Activated naive CD4-positive, alpha-beta T cell (primary cell): ENCODE measurements at places on chromosomes 2 and 18.

GRCh38 chr18:68925268-68925667 is 127.4 kb downstream of the CCDC102B start:
- DNase-seq = no peak

DNA sequence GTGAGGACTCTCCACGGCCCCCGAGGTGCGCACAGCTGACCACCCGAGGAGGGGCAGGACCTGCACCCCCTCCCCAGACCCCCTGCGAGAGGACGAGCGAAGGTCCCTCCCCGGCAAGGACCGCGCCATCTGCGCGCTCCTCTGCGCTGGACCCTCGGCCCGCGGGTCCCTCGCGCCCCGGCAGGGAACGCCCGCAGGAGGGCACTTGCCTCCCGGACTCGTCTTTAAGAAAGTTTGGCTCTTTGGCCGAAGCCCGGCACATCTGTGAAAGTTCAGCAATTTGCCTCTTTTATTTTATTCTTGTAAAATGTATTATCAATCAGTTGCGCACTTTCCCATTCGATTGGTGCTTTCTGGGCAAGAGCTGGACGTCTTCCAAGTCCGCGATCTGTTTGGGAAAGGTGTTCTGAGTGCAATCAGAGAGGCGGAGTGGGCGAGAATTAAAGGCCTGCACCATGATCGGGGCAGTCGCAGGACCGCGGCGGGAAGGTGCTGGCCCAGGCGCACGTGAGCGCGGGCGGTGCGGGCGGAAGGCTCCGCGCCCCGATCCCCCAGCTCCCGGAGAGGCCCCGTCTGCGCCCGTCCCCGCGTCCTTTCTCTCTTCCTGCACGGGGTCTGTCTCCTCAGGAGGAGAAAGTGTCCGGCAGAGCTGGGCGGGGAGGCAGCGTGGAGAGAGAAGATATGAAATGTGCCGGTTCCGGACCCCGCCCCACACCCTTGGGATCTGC is 1.6 kb upstream of the ALKAL2 start:
- DNase-seq = no peak

GRCh38 chr2:237131749-237132533 is 46.3 kb downstream of the COPS8 start:
- DNase-seq = no peak

- no peak for DNase-seq
Measured at GRCh38 chr18:73563345-73563744, 584.3 kb downstream of the FBXO15 start.
